Globus pallidus (tissue), 1 donor: ENCODE measurements at places on chromosomes 5 and 9.

DNA sequence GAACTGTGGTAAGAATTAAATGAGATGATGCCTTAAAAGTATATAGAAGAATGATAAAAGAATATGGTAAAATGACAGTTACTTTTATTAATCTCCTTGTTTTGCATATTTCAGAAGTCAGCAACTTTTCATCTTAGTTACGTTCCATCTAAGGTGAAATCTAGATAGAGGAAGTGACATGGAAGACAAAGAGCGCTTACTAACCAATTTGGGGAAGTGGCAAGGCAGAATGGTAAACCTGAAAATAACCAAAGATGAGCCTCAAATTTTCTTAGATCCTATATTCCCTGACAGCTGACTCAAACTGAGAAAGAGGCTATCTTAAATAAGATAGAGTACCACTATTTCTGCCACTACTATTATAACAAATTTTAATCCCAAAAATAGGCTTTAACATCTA, 52.5 kb downstream of the FGF10 start:
- no peak for DNase-seq

DNA sequence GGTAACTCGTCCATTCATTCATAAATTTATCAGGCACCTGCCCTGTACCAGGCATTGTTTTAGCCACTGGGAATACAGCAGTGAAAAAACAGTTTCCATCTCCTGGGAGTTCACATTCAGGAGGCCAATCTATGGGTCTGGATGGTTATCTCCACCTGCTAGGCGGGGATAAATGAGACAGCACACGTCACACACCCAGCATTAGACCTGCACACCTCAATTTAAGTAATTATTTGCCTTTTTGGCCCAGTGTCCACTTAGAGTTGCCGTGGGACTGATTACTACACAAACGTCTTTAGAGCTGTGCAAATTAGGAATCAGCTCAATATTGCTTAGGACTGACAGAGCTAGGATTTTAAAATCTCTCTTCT, 46.1 kb downstream of the STK10 start:
- no peak for DNase-seq

- DNase-seq: no peak
Observed at GRCh38 chr5:27377626-27378025, 339.2 kb upstream of the CDH9 start.

GRCh38 chr9:131387394-131387793, 6.5 kb upstream of the PRRC2B start:
- no peak for DNase-seq

DNA sequence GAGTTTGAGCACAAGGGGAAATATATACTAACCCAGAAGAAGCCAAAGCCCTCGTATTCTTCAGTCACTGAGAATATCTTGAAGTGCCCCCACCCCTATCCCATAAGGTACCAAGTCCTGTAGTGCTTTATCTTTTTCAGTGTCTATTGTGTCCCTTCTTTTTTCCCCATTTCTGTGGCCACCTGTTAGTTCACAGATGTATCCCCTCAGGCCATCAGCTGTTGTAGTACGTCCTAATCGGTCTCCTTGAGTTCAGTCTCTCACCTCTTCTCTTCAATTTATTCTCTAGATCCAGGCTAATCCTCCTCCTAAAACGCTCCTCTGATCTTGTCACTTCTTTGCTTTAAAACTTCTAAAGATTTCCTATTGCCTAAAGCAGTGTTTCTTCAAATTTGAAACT, 10.4 kb downstream of the RGS7BP start:
- no peak for DNase-seq

DNA sequence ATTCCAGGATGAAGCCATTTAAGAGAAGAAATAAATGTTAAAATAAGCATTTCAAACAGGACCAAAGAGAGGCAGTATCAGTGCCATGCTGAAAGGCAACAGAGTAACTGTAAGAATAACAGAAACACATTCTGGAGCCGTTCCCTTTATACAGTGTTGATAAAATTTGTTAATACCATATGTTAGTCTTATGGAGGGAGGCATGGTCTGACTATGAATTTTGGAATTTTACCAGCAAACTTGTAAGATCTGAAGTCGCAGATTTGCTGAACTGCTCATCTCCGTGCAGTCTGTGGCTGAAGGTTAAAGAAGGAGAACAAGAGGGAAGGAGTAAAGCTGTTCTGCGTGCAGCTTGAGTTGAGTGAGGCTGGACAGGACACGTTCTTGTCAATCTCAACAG, 508.4 kb downstream of the NFIB start:
- DNase-seq: no peak

DNA sequence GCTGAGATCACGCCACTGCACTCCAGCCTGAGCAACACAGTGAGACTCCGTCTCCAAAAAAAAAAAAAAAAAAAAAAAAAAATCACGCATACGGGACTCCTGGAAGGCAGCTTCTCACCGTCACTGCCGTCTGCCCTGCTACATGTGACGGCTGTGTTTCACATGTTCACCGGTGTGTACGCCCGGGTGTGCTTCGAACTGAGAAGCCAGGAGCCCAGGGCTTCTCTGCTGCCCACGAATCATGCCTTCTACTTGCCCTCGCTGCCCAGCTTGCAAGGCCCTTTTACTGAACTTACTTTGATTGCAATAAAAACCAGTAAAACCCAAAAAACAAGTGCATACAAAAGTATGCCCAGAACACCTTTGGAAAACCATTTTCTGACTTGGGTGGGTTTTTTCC, 5.8 kb upstream of the NKD2 start:
- DNase-seq: no peak

DNA sequence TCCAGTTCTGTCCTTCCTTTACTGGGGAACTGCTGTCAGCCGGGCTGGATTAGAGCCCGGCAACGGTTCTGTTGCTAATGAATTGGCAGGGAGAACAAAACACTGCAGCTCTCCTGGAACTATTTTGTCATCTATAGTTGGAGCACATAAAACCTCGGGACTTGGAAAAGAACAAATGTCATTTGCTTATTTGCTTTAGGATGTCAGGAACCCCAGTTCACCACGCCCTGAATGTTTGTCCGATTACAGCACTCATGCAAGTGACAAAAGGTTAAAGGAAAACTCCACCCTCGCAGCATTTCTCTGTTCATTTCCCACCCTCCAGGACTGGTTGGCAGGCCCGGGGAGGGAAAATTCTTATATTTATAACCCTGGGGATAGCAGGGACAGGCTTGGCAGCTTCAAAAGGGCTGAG, 66.4 kb upstream of the PLPP1 start:
- DNase-seq: peak; percentile 91

DNA sequence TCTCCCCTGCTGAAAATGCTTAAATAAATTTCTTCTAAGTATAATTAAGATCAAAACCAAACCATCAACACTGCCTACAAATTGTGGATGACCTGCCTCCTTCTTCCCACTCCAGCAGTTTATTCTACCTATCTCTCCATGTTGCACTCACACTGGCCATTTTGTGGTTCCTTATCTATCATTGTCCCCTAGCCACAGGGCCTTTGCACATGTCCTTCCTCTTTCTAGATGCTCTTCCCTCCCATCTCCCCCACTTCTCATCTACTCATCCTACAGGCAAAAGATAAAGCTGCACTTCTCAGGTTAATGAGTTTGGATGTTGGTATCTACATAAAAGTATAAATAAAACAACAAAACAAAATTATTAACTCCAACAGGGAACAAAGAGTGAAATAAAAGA, 70.6 kb upstream of the CCNG1 start:
- no peak for DNase-seq

GRCh38 chr5:91177639-91178038, 205.5 kb downstream of the ARRDC3 start:
- DNase-seq: no peak

- no peak for DNase-seq
Observed at GRCh38 chr5:54021431-54022164, 288.8 kb downstream of the ARL15 start.
